ENCODE measurements at places on chromosomes 2 and 18.

- DNase-seq, result no peak
Measured at GRCh38 chr18:47677952-47678351, 252.5 kb downstream of the SMAD2 start.

DNA sequence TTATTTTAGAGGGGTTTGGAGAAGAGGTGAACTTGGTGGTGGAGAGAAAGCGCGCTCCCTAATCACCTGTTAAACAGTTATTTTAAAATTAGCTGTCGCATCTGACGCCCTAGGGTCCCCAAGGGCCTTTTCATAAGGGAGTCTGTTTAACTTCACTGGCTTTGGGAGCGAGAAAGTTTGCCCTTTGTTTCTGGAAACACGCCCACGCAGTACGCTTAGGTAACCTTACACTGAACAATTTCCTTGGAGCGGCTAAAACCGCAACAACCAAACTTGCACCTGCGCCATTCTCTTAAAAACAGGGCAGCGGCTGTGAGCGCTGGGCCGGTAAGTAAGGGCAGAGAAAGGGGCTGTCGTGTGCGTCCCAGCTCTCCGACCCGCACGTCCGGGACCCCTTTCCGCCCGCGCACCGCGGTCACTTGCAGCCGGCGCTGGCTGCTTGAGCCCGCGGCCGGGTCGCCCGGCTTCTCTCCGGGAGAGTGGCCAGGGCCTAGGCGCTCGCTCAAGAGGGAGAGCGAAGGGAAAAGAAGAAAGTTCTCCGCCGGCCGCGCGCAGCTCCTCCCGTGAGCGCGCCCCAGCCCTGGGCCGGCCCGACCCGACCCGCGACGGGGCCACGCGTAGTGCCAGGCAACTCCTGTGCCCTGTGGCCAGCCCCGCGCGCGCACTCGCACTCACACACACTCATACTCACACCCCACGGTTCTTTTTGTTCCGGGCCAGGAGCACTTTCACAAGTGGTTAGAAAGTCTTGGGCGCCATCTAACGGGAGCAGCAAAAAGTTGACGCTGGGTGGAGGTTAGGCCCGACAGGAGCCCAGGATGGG is 19.2 kb downstream of the POU3F3 start:
- peak; percentile 65 for DNase-seq

GRCh38 chr2:21687589-21687988 is 563.8 kb downstream of the TDRD15 start:
- no peak for DNase-seq

GRCh38 chr2:204416236-204416635 is 129.0 kb upstream of the PARD3B start:
- no peak for DNase-seq

GRCh38 chr2:41387519-41387918 is 660.3 kb upstream of the PKDCC start:
- no peak for DNase-seq

Data from activated T-cell treated with anti-CD3 and anti-CD28 coated beads, Interleukin-2, amount 50 U/mL, for 48 hours (primary cell).